ENCODE measurements at places on chromosomes 3 and 15. TPM values are rescaled to one million over a fixed set of nuclear protein-coding genes. Genes with fewer than 3 reads are reported as not detected.

The FBXO40 gene
- not detected for total RNA-seq

The CHP1 gene
- 187 TPM for total RNA-seq

The EIF4G1 gene
- 435 TPM for total RNA-seq

The CLDN16 gene
- total RNA-seq: 1.7 TPM

The KNG1 gene
- not detected for total RNA-seq

The MESP2 gene
- total RNA-seq: not detected

The CCDC39 gene
- total RNA-seq: not detected

The GOLGA6L9 gene
- 9.7 TPM for total RNA-seq

The ITGA11 gene
- 3.6 TPM for total RNA-seq

The B3GNT5 gene
- 29.5 TPM for total RNA-seq

The STAB1 gene
- 9.7 TPM for total RNA-seq

The PLSCR4 gene
- total RNA-seq: 27.4 TPM

The CYP1A2 gene
- not detected for total RNA-seq

The MST1R gene
- total RNA-seq: 42.5 TPM

The KCNMB2 gene
- total RNA-seq: not detected
